HEK293T (cell line): ENCODE measurements at places on chromosomes 11 and 22.

DNA sequence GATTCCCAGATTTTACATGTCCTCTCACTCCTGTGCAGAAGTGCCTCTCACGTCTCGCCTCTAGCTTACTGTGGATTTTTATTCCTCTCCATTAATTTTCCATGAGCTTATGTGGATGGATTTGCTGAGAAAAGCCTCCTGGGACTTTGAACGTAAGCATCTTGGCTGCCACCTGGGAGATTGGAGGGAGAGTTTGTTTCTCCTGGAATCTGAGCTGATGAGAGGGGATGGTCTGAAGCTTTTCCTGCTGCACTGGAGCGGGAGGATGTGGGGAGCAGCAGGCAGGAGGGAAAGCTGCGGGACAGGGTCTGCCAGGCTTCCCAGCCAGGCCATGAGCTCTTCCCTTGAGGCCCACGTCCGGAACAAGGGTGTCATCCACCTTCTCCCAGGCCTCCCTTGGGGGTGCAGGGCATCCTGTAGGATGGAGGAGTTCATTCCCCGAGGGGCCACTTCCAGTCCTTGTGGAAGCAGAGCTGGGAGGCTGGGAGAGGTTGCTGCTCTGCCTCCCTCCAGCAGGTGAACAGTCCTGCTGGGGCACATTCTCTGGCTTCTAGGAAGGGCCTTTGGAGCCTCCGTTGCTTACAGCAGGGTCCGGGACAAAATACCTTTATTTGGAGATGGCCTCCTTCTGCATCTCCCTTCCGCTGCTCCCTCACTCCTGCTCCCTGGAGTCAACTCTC is 3.6 kb upstream of the SHANK2 start:
- no peak for DNase-seq

- DNase-seq = no peak
Measured at GRCh38 chr22:42319386-42319785, 48.9 kb upstream of the TCF20 start.

DNA sequence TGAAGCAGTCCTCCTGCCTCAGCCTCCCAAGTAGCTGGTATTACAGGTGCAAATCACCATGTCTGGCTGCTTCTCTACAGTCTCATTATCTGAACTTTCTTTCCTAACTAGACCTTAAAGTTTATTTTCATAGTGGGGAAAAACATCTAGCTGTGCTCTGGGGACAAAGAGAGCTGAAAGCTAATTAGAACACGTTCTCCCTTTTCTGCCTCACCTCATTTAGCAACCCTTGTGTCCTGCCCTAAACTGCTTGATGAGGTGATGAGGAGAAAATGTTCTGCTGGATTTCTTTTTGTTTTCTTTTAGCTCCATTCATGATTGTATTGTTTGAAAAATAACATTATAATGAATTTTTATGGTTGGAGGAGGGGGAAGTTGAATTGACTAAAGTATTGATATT is 84.7 kb downstream of the YAP1 start:
- no peak for DNase-seq

- DNase-seq = no peak
Measured at GRCh38 chr11:414318-414857, 411 bp downstream of the SIGIRR start.

GRCh38 chr22:48637231-48637630 is 1190.4 kb downstream of the BRD1 start:
- DNase-seq = no peak
